ENCODE measurements at places on chromosomes 1 and 21. TPM values are rescaled to one million over a fixed set of nuclear protein-coding genes. Genes with fewer than 3 reads are reported as not detected.

Gene PRAMEF1
- not detected for total RNA-seq

Gene CADM3
- total RNA-seq = 1.5 TPM

Gene OLIG2
- total RNA-seq = not detected

Gene TMEM82
- not detected for total RNA-seq

Gene CHRM3
- total RNA-seq = 4.3 TPM

Gene LRRC71
- not detected for total RNA-seq

Gene PTTG1IP
- 189 TPM for total RNA-seq

Gene CYP4A22
- not detected for total RNA-seq

Gene MROH7
- total RNA-seq = 1.6 TPM

Gene PPP1R8
- total RNA-seq = 32.4 TPM

Gene AMY1A
- total RNA-seq = not detected

Gene GSTM1
- total RNA-seq = not detected

Gene GJA9
- not detected for total RNA-seq

Gene SPRR2E
- total RNA-seq = not detected

Gene CXADR
- total RNA-seq = 1.9 TPM

Gene DIO1
- total RNA-seq = 1.6 TPM

Gene PGLYRP4
- total RNA-seq = not detected

All from spleen (tissue), 13 donors.